ENCODE measurements at places on chromosomes 12 and 14. TPM values are rescaled to one million over a fixed set of nuclear protein-coding genes. Genes with fewer than 3 reads are reported as not detected.

The NRIP2 gene
- 0.17 TPM for total RNA-seq

The MYL2 gene
- total RNA-seq = not detected

The CELA1 gene
- not detected for total RNA-seq

The ACSM4 gene
- total RNA-seq = not detected

The CCDC196 gene
- total RNA-seq = not detected

The BEGAIN gene
- under 0.01 TPM for total RNA-seq

The TAS2R19 gene
- 5.3 TPM for total RNA-seq

The FAIM2 gene
- total RNA-seq = 3.6 TPM

The CPM gene
- total RNA-seq = 29.8 TPM

The P2RX7 gene
- total RNA-seq = 16.7 TPM
